ENCODE measurements at places on chromosomes 6 and 20.

DNA sequence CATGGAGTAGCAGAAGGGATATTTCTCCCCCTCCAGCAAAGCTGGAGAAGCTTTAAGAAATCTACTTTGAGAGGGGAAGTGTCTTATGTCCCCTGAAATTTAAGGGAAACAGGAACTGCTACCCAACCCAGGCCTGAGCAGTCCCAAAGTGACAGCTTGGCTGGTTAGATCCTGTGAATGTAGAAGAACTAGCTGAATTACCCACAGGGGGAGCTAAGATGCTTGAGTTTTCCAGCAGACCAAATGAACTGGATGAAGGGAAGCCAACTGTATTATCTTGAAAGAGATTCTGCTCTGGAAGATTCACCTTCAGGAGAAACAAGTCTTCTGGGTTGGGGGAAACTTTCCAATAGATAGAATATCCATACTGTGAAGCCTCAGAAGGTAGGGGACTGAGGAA lies 303.3 kb upstream of the MMS22L start:
- DNase-seq, result no peak

GRCh38 chr6:68544450-68544849 lies 90.6 kb upstream of the ADGRB3 start:
- DNase-seq, result no peak

GRCh38 chr6:169972736-169973135 lies 221.3 kb downstream of the ERMARD start:
- DNase-seq, result no peak

GRCh38 chr6:157806131-157806855 lies 16.8 kb upstream of the SNX9 start:
- DNase-seq, result no peak

GRCh38 chr20:62487-62886 lies 25.0 kb upstream of the DEFB125 start:
- DNase-seq, result no peak

DNA sequence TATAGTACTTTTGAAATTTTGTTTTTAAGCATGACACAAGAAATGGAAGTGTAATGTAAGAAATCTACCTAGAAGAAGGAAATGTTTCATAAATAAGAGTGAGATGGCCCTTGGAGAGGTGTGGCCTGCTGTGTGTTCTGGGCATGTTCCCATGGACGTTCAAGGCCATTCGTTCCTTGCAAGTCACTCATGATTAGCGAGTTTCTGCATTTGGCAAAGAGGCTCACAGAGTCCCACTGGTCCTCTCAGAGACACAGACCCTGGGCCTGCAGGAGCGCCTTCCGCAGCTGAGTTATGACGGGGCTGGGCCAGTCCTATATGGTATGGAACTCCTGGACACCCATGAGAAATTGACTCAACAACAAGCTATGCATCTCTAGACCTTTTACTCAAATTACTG lies 7.2 kb downstream of the THBS2 start:
- DNase-seq, result no peak

DNA sequence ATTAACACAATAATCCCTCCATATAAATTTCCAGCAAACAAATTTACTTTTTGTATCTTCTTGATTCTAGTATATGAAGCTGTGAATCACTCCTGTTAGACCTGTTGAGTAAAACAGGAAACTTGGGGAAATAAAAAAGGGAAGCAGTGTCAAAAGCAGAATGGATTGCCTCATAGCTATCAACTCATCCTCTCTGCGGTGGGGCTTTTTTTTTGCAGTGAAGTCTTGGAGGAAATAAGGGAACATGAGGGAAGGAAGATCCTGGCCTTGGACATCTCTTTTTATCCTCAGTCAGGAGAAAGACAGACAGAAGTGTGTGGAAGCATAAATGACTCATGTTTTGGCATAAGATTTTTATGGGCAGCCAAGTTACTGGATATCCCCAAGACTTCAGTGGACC lies 332.5 kb downstream of the TFAP2A start:
- no peak for DNase-seq

DNA sequence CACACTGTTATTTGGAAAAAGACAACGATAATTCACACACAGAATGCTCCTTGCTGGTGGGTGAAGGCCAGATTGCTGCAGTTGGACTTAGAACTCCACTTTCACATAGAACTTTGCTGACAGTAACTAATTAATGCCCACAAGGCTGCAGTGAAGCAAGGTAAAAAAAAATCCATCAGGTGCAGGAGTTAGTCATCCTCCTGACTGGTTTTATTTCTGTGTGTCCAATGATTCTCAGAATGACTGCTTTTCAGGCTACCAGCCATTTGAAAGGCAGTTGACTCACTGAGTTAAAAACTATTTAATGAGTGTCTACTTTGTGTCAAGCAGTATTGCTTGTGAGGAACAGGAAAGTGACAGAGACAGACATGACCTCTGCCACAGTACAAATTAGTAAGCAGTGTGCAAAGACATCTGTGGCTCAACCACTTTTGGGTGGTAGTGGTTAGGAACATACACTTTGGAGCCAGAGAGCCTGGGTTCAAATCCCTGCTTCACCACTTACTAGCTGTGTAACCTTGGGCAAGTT lies 41.9 kb downstream of the ELOVL5 start:
- no peak for DNase-seq

- no peak for DNase-seq
Measured at GRCh38 chr6:147459780-147460179, 48.7 kb upstream of the SAMD5 start.

DNA sequence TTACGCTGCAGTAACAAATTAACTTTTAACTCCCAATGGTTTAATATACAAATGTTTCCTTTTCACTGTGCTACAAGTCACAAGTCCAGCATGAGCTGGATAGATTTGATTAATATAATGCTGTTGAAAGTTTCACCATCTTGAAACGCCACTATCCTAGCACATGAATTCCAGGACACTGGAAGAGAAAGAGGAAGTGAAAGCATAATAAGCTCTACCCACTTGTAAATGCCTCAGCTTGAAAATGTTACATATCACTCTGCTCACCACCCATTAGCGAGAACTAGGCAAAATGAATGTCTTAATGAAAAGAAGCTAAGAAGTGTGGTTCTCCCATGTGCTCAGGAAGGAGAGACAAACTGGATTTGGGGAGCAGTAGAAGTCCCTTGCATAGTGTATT lies 46.9 kb downstream of the PCSK2 start:
- DNase-seq, result no peak

- peak; percentile 79 for DNase-seq
Measured at GRCh38 chr6:134551245-134551960, 233.5 kb upstream of the SGK1 start.

GRCh38 chr20:24836041-24836533 lies 113.0 kb upstream of the CST7 start:
- no peak for DNase-seq

- DNase-seq, result no peak
Measured at GRCh38 chr6:118529756-118530155, 18.3 kb upstream of the PLN start.

- peak; percentile 64 for DNase-seq
Measured at GRCh38 chr6:34630040-34630439, 66.5 kb downstream of the ILRUN start.

- DNase-seq, result no peak
Measured at GRCh38 chr6:20875369-20875963, 341.2 kb downstream of the CDKAL1 start.

DNA sequence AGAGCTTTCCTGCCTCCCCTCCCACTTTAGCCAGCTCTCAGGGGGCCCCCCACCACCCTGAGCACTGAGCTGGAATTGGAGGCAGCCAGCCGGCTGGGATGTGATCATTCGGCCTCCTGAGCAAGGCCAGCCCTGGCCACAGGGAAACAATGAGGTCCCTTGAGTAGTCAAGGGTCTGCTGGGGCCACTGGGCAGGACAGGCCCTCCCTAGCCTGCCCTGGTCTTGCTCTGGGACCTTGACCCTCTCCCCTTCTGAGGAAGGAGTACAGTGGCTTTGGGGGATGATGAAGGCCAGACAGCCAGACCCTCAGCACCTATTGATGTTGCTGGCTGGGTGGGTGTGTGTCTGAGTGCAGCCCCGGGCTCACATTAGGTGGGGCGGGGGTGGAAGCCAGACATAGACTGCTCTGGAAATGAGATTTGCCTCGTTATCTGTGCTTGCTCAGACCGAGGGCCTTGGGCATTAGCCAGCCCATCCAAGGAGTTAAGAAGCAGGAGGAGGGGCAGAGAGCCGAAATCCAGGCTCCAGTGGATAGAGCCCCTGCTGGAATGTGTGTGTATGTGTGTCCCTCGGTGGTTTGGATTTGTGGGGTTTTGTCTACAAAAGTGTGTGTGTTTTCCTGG lies 21.3 kb downstream of the CD40 start:
- no peak for DNase-seq

- DNase-seq, result no peak
Measured at GRCh38 chr6:149405823-149406765, 6.0 kb downstream of the SUMO4 start.

DNA sequence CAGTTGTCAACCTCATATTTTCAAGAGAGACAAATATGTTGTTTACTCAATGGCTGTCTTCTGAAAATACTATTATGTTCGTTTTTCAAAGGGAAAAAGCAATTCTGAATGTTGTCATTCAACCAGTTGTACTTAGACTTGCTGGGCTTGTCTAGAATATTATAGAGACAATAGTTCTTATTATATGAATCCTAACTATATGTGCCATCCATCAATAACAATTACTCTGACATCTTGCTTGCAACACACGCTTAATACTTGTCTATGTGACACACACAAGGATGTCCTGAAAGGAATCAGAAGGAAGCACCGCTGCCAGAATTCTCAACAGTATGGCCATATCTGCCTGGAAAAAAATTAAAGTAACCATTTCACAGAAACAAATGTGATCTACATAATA lies 283.3 kb upstream of the NRSN1 start:
- no peak for DNase-seq

DNA sequence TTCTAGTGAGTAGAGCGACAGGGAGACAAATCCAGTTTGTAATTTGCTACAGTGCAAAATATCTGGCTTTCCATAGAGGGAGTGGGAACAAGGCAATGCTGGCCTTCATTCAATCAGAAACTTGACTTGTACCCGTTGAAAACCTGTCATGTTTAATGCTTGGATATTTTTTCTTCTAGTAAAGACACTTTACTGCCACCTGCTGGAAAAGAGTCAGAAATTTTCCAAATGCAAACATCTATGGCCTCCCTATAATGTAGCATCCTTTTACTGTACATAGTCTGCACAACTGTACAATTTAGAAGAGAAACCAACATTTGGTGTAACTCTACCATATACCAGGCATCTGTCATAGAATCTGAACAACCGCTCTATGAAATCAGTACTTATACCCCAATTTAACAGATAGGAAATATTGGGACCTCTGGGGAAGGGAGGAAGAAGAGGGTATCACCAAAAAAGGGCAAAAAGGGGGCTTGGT lies 16.7 kb upstream of the TBC1D20 start:
- peak; percentile 25 for DNase-seq

GRCh38 chr6:80647156-80647555 lies 540.7 kb downstream of the BCKDHB start:
- no peak for DNase-seq

Measured in skeletal muscle cell (primary cell).